ENCODE measurements at places on chromosomes 3 and 15.

- no peak for DNase-seq
Observed at GRCh38 chr3:7630351-7630911, 769.5 kb downstream of the GRM7 start.

- DNase-seq = no peak
Observed at GRCh38 chr15:69842851-69843250, 254.9 kb downstream of the TLE3 start.

DNA sequence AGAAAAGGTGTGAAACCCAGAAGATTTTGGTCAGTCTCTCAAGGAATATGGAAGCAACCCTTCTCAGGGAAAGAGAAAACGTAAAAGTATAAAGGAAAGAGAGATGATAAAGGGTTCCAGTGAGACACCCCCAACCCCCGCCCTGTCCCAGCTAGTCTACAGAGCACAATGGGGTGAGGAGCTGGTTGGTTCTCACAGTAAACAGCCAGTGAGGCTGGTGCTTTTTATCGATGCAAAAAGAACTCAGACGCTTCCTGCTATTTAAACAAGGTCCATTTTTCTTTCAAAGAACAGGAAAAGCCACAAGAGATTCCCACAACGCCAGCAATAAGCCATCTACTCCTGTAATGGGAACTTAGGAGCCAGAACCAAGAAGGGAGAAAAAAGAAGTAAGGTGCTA, 65.9 kb downstream of the CHAC1 start:
- DNase-seq = no peak

- DNase-seq = no peak
Observed at GRCh38 chr3:134075568-134075825, 45.8 kb upstream of the SLCO2A1 start.

DNA sequence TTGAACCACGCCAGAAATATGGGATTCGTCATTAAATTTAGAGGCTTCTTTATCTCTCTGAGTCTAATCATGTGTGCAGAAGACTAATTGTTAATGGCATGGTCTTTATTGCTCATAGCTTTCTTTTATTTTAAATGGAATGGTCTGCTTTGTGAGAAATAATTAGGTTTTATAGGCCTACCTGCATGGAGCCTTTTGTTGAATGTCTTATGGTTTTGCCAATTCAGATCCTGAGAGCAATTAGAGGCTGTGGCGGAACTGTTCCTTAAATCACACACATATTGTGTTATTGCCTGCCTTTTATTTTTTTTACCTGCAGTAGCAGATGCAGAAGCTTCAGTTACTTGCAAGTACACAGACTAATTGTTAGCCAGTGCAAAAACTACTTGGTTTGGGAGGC, 306.2 kb downstream of the NLGN1 start:
- no peak for DNase-seq

- DNase-seq = no peak
Observed at GRCh38 chr3:138119423-138119766, 4.0 kb upstream of the DZIP1L start.

DNA sequence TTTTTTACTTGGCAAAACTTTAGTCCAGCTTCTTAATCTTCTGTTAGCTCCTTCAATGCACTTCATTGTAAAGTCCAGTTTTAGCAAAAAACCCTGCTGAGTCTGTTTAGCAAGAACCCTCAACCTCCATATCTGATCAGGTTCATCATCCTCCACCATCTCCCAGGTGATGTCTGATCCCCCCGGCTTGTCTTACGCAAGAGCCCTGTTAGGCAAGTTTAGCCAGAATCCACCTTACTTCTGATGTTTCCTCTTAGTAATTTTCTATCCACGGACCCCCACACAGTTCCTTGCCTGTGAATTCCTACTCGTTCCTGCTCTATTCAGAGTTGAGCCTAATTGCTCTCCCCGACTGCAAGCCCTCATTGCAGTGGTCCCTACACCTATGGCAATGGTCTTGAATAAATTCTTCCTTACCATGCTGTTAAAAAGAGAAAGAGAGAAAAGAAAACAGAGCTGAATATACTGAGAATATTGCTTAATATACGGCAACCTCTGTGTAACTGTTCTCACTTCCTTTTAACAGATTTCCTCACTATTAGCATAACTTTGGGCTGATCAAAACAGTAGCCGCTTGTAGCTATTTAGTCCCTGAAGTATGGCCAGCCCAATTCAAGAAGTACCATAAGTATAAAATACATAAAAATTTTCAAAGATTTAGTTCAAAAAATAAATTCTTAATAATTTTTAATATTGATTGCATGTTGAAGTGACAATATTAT, 78.7 kb upstream of the MME start:
- DNase-seq = no peak

GRCh38 chr15:68400066-68400456, 31.9 kb downstream of the ITGA11 start:
- no peak for DNase-seq

DNA sequence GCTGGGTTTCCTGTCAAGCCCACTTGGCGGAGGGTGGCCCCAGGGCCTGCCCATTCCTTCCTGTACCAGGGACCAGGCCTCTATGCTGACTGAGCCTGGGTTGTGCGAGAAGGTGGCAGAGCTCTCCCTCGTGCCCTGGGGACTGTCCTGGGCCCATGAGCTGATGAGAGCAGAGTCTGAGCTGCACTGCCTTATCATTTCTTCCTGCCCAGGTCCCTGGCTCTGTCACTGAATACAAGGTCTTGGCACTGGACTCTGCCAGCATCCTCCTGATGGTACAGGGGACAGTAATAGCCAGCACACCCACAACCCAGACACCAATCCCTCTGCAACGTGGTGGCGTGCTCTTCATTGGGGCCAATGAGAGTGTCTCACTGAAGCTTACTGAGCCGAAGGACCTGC, 7.5 kb downstream of the MPI start:
- DNase-seq = no peak

DNA sequence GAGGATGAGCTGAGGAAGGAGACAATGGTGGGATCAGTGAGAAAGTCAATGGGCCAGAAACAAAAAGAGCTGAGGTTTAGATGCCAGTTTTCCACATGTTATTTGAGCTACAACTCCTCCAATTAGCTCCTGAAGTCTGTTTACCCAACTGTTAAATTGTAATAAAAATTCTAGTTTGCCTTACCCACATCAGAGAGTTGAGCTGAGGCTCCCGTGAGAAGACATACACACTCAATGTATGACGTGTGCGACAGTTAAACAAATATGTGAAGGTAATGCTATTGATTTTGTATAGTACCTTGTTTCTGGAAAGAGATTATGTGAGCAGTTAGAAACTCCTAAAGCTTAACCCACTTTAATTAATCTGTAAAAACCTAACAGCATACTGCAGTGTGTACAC, 318.1 kb upstream of the GRM7 start:
- DNase-seq = no peak

GRCh38 chr15:49270541-49271421, 100.7 kb downstream of the GALK2 start:
- DNase-seq = no peak

- no peak for DNase-seq
Observed at GRCh38 chr3:7744850-7745249, 756.8 kb upstream of the LMCD1 start.

DNA sequence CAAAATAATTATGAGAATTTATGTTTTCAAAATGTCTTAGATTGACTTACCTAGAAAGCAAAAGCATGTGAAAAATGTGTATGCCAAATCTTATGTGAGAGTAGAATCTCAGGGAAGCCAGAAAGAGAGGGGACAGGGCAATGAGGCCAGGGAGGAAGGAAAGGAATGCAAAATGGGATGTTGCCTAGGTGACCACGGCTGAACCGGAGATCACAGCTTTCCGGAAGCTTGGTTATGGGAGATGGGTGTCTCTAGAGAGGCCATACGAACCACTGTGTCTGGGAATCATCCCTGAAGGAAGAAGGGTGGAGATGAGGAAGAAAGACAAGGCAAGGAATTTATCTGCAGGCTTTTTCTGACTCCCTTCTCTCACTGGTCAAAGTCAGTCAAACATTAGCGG, 76.0 kb downstream of the SUCLG2 start:
- DNase-seq = no peak

DNA sequence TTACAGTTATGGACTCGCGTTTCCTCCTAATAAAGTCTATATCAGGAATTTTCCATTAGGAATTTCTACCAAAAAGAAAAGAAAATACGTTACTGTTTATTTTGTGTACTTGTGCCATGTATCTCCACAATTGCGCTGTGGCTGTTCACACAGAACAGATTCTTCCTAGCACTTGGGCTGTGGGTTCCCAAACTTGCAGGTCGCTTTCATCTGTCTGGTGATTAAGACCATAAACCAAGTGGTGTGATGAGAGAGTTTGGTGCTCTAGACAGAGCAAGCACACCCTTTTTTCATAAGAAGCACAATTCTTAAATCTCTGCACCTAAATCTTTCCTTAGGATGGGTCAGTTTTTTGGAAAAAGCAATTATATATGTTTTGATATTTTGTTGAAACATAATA, 203.3 kb downstream of the TP63 start:
- no peak for DNase-seq

GRCh38 chr15:52378746-52379394, 83.3 kb upstream of the MYO5C start:
- no peak for DNase-seq

DNA sequence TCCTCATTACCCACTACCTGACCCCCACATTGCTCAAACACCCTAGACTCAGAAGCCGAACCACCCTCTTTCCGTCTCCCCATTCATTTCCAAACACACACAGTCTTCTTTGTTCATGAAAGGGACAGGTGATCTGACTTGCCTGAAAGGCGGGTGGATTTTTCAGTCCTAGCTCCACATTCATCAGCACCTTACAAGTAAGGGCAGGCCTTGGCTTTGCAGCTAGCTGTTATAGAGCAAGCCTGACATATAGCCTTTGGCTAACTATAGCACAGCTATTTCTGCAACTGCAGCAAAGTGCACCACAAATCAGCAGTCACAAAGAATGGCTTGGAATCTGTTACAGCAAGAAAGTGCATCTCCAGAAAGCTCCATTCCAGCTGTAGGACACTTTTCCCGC, 139.8 kb downstream of the XXYLT1 start:
- DNase-seq = no peak

DNA sequence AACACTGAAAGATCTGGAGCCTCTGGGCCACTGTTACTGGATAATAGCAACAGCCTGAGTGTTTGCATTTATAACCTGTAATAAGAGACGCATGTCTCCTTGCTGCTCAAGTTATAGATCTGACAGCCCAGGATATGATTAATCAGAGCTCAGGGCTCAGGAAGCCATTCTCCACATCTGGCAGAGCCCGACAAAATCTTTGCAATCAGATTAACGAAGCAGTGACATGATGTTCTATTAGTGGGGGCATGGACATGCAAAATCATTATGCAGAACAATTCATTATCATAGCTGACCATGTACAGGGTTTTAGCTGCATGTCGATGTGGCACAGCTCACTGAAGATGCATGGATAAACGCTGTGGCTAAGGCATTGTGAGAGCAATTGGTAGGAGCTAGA, 730.3 kb downstream of the ZNF385D start:
- no peak for DNase-seq

DNA sequence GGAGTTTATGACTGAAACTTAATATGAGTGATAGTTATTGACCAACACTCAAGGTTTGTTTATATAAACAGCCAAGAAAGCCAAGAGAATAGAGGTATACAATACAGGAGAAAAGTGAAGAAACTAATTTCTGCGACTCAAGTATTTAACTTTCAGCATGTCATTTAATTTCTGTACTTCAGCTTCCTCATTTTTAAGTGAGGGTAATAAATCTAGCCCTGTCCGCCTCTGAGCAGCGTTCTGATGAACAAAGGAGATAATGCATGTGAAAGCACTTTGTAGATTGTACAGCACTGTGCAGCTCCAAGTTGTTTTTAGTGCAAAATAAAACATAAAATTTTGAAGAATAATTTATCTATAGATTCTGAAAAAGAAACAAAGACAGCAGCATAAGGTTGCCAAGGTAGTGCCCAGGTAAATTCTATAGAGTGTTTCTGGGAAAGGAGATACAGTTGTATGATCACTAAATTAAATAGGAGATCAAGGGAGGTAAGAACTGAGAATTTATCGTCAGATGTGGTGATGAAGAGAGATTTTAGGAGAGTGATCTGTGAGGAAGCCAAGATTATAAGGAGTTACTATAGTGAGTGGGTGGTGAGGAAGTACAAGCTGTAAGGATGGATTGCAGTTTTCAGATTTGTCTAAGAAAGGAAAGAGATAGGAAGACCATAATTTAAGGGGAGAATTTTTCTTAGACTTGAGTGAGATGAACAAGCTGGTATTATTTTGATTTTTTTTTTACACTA, 71.3 kb downstream of the RASA2 start:
- DNase-seq = no peak

DNA sequence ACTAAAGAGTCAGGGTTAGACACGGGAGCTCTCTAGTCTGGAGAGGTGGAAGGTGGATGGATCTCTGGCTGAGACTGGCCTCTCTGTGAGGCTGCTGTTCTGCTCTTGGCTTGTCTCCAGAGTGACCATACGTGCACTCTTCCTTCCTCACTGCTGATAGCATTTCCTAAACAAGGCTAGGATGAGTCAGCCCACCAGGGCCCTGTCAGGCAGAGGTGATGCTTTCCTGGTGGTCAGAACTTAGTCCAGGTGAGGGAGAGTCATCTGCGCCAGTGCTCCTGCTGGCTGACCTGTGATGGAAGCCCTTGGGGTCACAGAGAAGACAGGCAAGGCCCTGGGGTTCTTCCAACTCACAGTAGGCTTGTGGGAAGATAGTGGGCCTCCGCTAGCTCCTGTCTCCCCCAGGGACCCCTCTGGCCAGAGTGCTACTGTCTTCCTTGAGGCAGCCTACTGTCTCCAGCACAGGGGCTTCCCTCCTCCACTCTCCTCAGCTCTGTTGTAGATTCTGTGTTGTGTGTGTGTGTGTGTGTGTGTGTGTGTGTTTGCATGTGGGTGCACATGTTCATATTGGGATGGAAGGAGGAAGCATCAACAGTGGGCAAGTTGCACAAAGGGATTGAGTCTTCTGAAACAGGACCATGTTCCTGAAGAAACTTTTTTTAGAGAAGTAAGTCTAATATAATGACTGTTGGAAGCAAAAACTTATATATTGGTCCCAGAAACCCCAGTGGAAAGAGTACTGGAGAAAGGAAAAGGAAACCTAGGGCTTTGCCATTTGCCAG, 16.5 kb downstream of the ALPK3 start:
- DNase-seq = no peak

DNA sequence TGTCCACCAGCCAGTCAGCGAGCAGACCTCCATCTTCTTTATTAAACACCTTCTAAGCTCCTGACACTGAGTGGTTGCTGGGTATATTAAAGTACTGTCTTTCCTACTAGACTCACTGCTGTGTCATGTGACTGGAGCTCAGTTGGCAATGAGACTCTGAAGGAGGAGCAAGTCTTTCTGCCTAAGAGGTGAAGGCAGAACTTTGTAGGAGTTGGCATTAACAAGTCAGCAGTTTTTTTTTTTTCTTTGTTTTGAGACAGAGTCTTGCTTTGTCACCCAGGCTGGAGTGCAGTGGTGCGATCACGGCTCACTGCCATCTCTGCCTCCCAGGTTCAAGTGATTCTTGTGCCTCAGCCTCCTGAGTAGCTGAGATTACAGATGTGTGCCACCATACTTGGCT, 62.2 kb downstream of the ABHD5 start:
- no peak for DNase-seq

DNA sequence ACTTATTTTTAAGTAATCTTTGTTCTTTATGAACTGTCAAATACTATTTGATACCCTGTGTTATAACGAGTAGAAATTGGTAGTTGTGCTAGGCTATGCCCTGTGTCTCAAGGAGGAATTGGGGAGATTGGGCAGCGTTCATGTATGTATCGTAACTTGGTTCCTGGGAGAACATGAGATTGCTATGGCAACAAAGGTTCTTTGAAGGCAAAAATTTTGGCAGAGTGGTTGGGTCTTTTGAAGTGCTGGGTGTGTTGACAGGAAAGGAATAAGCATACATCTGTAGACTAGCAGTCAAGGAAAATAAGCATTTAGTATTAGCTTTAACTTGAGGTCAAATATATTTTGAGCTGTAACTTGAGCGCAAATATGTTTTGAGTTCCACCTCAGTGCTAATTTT, 45.3 kb downstream of the TCF12 start:
- no peak for DNase-seq

Data from cerebellar nuclear complex (tissue), 1 donor.